Fibroblast of skin of back (primary cell): ENCODE measurements at places on chromosomes 6 and 20.

GRCh38 chr6:106199998-106200397 is 113.9 kb downstream of the PRDM1 start:
- peak; percentile 97 for DNase-seq

DNA sequence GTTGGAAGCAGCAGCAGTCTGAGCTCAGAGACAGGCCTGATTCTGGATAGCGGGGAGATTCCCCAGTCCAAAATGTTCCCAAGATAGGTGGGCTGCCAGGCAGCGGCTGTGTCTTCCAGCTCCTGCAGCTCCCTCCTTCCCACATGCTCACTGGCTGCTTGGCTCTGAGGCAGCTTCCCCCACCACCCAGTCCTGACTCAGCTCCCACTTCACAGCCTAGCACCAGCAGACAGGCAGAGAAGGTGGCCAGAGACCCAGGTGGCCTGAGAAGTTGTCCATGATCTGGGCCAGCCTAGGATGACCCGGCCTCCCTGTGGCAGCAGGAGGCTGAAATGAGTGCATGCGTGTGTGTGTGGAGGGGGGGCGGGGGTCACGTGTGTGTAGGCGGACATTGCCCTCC is 94.9 kb downstream of the MDGA1 start:
- no peak for DNase-seq

GRCh38 chr6:151669208-151669560 is 138.3 kb upstream of the ESR1 start:
- no peak for DNase-seq

GRCh38 chr6:106620931-106621672 is 8.2 kb downstream of the RTN4IP1 start:
- DNase-seq, result peak; percentile 71

- no peak for DNase-seq
Observed at GRCh38 chr6:51550243-51550642, 537.2 kb downstream of the PKHD1 start.

- no peak for DNase-seq
Observed at GRCh38 chr20:37430778-37431460, 85.0 kb downstream of the SRC start.

DNA sequence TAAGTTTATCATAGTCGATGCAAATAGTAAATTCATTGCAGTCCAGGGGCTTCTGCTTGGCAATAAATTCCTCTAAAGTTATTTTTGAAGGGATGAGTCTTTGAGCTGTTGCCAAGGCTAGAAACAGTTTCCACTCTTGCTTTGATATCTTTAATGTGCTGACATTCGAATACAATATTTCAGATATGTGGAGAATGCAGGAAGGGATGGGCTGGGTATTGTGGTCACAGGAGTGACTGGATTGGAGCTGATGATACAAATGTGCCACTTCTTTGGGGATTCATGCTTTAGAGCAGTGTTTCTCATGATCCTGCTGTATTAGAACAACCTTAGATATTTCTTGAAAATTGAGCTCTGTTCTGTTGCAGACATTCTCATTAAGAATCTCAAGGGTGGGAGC is 139.0 kb downstream of the PRDM13 start:
- peak; percentile 64 for DNase-seq

GRCh38 chr6:66478705-66479104 is 771.7 kb upstream of the EYS start:
- DNase-seq, result no peak

DNA sequence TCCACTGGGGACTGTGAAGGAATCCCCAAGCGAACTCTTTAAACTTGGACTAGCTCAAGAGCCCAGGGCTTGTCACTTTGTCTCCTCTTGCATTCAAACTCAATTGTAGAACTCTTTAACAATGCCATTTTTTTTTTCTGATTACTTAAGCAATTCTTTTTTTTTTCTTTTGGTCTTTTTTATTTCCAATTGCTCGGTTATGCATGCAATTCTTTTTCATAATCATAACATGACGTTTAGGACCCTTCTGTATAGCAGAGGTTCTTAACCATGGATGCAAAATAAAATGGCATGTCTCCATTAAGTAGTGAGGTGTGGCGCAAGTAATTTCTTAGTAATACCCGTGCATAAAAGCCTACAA is 466 bp upstream of the BFSP1 start:
- DNase-seq, result no peak

DNA sequence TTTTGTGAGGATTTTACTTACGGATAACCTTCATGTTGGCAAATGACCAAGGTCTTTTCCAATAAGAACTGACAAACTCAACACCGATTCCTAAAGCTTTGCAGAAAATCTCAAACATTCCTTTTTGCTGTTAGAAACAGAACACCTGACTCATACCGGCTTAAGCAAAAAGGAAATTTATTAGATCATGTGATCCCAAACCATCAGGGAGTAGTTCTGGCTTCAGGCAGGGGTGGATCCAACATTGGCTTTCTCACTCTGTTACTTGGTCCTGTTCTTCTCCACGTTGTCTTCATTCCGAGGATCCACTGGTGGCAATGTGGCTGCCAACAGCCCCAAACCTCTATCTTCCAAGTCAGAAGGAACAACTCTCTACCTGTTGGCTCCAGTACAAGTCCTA is 95.9 kb upstream of the PMEPA1 start:
- DNase-seq, result no peak

GRCh38 chr6:44058617-44059358 is 68.5 kb downstream of the MRPL14 start:
- peak; percentile 99 for DNase-seq

- peak; percentile 65 for DNase-seq
Observed at GRCh38 chr20:9359561-9360308, 154.7 kb upstream of the LAMP5 start.

DNA sequence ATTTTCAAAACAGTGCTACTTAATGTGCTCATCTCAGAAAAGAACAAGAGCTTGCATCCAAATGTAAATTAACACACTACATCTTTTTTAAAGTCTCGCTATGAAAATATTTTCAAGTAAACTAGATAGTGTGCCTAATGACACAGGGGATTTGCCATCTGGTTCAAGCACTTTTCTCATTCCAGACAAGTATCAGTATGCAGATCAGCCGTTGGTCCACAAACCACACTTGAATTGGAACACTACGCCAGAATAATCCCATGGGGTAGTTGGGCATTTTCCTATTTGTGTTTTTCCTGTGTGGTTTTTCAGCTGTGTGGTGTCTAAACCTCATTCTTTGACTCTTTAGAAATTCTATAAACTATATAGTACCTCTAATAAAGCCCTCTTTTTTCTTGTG is 256.2 kb downstream of the EPHA7 start:
- no peak for DNase-seq

DNA sequence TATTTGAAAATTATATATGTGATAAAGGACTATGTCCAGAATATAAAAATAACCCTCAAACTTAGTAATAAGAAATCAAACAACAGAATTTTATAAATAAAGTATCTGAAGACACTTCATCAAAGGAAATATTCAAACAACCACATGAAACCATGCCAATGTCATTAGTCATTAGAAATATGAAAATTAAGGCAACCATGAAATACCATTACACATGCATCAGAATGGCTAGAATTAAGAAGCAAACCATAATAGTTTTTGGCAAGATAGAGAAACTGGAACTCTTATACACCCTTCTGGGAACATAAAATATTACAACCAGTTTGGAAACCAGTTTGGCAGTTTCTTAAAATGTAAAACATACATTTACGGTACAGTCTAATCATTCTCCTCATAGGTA is 137.2 kb upstream of the ADGRB3 start:
- peak; percentile 82 for DNase-seq

GRCh38 chr6:106255306-106255705 is 70.3 kb downstream of the ATG5 start:
- DNase-seq, result no peak

DNA sequence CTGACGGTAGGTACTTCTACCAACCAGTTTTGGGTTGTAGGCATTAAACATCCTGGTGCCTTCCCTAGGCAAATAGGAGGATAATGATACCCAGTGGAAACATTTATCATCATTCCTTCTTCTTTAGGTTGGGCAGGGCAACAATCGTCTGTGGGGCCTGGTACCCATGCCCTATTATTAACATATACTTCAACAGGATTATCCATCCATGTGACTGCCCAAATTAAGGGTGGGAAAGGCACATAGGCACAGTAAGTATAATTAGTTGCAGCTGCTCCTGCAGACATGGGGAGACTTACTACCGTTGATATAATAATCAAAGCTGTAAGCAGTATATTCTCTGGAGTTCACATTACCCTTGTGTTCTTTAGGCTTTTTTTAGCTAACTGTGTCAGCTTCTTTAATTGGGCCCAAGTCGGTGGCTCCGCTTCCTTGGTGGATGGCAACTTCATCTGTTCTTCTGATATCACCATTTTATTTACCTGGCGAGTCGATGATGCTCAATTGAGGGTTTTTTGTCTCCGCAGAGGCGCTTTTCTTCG is 16.8 kb downstream of the RPL7L1 start:
- no peak for DNase-seq

DNA sequence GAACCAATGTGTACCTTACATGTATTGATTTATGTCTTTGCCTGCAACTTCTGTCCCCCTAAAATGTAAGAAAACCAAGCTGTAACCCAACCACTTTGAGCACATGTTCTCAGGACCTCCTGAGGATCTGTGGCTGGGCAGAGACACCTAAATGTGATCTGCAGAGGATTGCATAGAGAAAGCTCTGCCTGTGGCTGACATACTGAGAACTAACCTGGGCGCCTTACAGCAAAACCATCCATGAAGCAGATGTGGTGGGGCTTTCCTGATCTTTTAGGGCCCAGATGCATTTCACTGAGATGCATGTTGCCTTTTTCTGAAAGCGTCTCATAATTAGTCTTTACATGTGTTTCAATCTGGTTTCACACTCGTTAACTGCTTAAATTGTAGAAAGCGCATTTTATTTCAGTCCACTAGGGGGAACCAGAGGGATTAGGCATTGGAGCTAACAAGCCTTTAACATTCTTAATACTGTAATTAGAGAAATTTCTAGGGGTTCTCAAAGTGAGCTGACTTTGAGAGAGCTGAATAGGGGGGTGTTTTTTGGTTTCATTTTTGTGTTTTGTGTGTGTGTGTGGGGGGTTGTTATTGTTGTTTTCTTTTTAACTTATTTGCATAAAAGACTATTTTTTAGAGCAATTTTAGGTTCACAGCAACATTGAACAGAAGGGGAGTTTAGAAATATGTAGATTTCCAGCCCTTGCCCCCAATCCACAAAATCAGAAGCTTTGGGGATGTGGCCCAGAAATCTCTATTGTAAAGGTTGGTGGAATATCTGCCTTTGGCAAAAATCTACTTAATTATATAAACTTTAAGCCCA is 50.9 kb upstream of the FAM184A start:
- DNase-seq, result peak; percentile 69

DNA sequence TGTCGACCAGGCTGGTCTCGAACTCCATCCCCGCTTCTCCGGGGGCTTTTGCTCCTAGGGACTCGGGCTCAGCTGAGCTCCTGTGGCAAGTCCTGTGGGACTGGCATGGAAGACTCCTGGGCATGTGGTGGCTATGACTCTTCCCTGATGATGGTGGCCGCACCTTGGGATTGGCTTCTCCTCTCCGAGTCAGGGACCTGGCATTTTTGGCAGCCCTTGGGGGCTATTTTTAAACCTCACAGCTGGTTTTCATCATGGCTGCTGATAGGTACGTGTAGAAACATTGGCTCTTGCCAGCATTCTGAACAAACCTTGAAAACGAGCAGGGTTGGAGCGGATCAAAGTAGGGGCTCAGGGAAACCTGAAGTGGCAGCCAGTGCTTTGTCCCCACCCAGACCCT is 54.1 kb downstream of the RBM38 start:
- peak; percentile 54 for DNase-seq

- DNase-seq, result no peak
Observed at GRCh38 chr20:57435105-57435497, 43.9 kb downstream of the RBM38 start.

GRCh38 chr20:31859266-31859997 is 10.9 kb downstream of the DUSP15 start:
- DNase-seq, result no peak

DNA sequence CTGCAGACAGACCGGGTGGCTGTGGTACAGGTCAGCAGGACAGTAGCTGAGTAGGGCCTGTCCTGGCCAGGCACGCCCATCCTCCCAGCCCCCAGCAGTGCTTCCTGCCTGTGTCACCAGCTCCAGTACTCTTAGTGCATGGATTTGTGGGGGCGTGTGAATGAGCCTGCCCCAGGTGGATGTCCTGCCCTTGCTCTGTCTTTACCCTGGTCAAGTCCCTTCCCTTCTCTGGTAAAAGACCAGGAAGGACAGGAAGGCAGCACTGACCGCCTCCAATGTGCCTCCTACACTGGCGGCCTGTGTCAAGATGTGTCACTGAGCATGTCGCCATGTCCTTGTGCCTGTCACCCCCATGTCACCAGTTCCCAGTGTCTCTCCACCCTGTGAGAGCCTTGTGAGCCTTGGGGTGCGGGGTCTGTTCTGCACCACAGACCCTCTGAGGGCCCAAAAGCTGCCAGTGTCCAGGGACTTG is 11.9 kb downstream of the TEAD3 start:
- peak; percentile 60 for DNase-seq

- no peak for DNase-seq
Observed at GRCh38 chr6:154923199-154923869, 71.8 kb upstream of the TIAM2 start.

- no peak for DNase-seq
Observed at GRCh38 chr20:9496155-9496554, 18.2 kb upstream of the LAMP5 start.

DNA sequence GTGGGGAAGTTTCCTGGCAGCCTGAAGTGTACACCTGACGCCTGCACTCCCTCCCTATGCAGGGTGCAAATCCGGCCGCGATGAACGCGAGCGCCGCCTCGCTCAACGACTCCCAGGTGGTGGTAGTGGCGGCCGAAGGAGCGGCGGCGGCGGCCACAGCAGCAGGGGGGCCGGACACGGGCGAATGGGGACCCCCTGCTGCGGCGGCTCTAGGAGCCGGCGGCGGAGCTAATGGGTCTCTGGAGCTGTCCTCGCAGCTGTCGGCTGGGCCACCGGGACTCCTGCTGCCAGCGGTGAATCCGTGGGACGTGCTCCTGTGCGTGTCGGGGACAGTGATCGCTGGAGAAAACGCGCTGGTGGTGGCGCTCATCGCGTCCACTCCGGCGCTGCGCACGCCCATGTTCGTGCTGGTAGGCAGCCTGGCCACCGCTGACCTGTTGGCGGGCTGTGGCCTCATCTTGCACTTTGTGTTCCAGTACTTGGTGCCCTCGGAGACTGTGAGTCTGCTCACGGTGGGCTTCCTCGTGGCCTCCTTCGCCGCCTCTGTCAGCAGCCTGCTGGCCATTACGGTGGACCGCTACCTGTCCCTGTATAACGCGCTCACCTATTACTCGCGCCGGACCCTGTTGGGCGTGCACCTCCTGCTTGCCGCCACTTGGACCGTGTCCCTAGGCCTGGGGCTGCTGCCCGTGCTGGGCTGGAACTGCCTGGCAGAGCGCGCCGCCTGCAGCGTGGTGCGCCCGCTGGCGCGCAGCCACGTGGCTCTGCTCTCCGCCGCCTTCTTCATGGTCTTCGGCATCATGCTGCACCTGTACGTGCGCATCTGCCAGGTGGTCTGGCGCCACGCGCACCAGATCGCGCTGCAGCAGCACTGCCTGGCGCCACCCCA is 1.2 kb downstream of the GPR6 start:
- DNase-seq, result no peak

DNA sequence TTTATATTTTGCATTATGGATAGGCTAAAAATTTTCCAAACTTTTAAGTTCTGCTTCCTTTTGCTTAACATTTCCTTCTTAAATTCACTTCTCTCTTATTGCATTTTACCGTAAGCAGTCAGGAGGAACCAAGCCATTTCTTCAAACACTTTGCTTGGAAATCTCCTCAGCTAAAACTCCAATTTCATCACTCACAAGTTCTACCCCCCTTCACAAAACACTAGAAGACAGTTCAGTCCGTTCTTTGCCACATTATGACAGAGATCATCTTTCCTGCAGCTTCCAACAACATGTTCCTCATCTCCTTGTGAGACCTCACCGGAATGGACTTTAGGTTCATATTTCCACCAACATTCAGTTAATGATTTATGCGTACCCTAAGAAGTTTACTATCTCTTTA is 79.2 kb upstream of the LY86 start:
- DNase-seq, result no peak
